Right cardiac atrium (tissue), 5 donors: ENCODE measurements at places on chromosomes 7 and 10. TPM values are rescaled to one million over a fixed set of nuclear protein-coding genes. Genes with fewer than 3 reads are reported as not detected.
A peak's percentile ranks its signal among the peaks of the same experiment; 100 is the strongest.

DNA sequence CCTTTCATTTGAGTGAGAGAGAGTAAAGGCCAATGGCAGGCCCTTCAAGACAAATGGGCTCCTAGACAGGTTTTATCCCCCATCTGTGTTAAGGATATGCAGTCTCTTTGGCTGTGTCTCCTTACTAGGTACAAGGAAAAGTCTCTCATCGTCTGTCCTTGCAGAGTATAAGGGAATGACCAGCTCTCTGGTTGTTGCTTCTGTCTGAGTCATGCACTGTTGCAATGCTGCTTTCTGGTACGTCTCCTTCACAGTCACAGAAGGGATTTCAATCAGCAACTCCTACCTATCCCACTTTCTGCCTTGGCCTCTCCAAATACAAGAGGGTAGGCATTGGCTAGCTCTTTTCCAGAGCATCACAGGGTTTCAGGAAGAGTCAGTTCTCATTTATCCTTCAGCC, 48.1 kb downstream of the CTTNBP2 start:
- DNase-seq, result no peak

GRCh38 chr7:4797858-4798705, 22.7 kb downstream of the AP5Z1 start:
- DNase-seq, result peak; percentile 88

GRCh38 chr7:19107356-19108146, 9.9 kb downstream of the TWIST1 start:
- DNase-seq, result peak; percentile 59

Gene TAS2R41
- total RNA-seq, result not detected

Gene PTPRN2
- total RNA-seq, result 3.9 TPM
